Activated effector memory CD4-positive, alpha-beta T cell treated with Interleukin-2 at 50 U/mL for 16 hours (primary cell): ENCODE measurements at places on chromosomes 7 and 10.

DNA sequence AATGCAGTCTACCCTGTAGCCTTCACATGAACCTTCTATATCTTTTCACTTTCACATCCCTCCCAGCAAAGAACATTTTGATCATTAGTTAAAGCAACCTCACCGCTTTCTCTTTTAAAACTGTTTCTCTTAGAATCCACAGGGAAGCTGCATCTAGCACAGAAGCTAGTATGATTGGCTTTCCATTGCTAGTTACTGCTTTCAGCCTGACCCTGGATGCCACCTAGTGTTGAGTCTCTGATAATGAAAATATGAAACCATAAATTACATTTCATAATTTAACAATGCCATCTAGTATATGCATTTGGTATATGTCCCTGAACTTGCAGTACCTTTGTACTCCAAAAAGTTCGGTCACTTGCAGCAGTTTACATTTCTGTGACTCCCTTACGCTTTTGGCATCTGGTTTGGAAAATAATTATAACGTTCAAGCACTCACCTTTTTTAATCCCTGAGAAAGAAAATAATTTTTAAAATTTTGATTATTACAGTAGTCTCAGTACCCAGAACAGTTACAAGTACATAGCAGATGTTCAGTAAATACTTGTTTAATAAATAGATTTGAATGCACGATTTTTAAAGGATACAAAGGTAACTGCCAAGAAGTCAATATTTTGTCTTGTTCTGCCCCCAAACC lies 22.7 kb downstream of the CISD1 start:
- DNase-seq: no peak

- no peak for DNase-seq
These were observed 98.2 kb downstream of the ANLN start for GRCh38 chr7:36487756-36488336.

GRCh38 chr10:79246209-79246581 lies 101.1 kb upstream of the PPIF start:
- no peak for DNase-seq

- DNase-seq: no peak
These were observed 110.2 kb downstream of the ST8SIA6 start for GRCh38 chr10:17344206-17344605.

GRCh38 chr10:53619671-53620070 lies 847.1 kb upstream of the MBL2 start:
- DNase-seq: no peak

GRCh38 chr10:107133656-107134055 lies 30.9 kb downstream of the SORCS1 start:
- no peak for DNase-seq

GRCh38 chr7:129925416-129926002 lies 27.3 kb downstream of the UBE2H start:
- DNase-seq: no peak

DNA sequence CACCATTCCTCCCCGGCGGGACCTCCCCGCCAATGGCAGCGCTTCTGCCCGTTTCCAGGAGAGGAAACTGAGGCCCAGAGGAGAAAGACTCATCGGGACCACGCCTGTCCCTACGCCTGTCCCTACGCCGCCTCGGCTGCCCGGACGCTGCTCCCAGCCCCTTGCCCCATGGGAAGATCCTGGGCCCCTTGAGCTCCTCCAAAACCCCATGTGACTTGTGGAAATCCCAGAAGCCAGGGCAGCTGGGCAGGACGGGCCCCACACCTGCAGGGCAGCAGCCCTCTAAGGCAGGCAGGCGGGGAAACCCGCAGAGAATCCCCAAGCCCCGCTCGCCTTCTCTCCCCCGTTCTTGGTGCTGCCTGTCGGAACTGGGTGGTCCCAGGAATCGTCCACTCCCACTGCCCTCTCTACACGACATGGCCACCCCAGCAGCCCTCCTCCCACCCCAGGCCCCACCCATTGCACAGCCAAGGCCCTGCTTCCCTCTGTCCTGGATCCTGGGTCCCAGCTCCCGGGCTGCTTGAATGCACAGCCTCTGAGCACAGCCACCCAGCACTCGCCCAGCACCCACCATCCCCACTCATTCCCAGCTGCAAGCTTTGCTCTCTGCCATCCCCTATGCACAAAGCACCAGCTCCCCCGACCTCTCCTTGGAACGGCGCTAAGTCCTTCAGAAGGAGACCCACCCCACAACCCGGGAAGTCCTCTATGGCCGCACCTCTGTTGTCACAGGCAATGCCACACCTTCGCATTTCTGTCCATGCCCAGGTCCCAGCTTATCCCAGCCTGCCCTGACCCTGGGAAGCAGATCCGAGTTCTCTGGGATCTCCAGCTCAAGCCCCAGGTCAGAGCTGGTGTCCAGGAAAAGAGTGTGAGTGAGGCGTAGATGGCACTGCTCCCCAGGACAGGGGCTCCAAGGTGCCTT lies 50.6 kb downstream of the SLC29A4 start:
- DNase-seq: no peak

DNA sequence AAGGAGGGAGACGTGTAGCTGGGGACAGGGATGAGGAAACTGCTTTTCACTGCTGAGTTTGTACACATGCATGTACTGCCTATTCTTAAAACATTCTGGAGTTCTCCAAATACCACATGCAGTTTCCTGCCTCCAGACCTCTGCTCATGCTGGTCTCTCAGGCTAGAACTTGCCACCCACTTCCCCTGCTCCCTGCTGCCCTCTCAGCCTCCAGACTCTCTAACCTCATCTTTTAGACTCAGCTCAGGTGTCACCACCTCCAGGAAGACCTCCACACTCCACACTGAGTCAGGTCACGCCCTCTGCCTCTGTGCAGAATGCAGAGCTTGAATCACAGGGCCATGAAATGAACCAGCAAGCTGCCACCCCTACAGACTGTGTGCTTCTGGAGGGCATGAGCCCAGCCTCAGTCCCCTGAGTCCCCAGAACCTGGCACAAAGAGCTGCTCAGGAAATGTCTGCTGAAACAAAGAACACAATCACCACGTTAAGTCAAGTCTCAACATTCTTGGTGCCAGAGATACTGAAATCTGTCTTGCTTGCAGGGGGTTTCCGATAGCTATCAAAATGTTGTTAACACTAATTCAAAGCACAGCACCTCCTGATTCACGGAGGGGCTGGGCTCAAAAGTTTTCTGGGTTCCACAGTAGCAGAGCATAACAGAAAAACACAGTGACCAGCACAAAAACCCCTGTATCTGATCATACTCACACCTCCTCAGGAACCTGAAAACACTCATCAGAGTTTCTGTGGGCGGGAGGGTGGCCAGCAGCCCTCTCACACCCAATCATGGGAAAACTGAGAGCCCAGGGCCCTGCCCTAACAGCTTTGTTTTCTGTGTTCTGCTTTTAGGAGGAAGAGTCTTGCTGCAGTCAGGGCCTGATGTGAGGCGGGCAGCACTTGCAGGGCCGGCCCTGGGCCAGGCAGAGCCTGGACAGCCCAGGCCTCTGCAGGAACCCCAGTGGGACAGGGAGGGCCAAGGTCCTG lies 21.1 kb downstream of the FAM53B start:
- no peak for DNase-seq

DNA sequence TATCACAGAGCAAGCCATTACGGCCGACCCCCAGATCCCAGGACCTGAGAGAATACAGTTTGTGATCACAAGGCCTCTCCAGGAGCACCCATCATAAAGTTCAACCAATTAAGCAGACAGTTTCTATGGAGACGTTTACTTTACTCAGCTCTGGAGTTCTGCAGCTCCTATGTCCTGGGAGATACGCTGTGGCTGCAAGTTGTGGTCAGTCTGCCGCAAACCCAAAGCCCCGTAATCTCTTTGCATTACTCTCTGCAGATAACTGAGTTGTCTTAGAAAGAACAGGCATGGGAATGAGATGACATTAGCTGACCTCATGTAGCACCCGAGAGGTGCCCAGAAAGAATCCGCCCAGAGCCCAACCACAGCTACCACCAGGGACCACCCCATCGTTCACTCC lies 305.1 kb downstream of the FGFR2 start:
- DNase-seq: no peak

DNA sequence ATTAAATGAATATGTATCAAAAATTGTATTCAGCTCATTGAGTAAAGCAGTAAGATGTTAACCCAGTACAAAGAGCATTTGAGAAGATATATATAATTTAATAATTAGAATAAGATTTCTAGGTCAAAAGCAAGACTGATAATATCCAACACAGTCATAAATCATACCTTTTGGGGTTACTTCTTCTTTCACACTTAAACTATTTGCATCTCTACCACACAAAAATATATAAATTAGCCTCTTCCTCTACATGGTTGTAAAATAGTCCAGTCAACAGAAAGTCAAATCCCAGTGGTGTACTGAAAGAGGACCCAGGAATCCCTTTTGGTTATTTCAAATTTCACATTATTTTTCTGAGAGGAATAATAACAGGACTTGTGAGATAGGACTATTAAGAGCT lies 204.6 kb upstream of the INHBA start:
- DNase-seq: no peak

DNA sequence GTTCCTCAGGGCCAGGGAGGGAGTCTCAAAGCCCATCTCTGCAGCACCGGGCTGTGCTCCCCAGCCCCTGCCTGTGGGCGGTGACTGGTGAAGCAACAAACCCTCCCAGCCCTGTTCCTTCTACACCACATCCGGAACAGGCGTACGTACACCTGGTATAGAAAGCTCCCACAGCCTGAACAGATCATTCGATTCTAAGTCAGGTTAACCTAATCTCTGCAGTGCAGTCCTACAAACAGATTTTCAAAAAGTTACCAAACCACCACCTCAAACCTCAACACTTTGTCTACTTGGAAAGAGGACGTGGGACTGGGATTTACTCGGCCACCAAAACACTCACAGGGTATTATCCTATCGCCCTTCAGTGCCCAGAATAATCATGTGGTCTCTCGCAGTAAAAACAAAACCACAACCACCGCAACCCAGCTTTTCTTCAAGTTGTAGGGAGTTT lies 238.4 kb downstream of the DIP2C start:
- DNase-seq: peak; percentile 60

DNA sequence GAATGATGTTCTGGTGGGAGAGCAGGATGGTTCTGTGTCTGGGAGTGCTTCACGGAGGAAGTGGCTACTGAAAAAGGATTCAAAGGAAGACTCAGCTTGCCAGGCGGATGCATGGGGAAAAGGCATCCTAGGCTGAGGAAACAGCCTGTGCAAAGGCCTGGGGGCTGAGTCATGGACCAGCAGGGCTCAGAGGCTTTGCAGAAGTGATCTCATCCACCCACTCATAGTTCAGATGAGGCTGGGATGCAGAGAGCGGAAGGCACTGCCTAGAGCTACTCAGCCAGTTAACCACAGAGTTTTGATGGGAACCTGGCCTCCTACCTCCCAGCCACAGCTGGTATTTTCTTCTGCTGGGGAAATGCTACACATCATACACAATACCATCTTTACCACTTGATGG lies 15.8 kb upstream of the ADAMTS14 start:
- DNase-seq: no peak

- DNase-seq: no peak
These were observed 147.3 kb downstream of the JMJD1C start for GRCh38 chr10:63318491-63318890.

- DNase-seq: no peak
These were observed 72.7 kb upstream of the ARID5B start for GRCh38 chr10:61828788-61829187.

- DNase-seq: no peak
These were observed 53.9 kb downstream of the SYPL1 start for GRCh38 chr7:106057962-106058927.

DNA sequence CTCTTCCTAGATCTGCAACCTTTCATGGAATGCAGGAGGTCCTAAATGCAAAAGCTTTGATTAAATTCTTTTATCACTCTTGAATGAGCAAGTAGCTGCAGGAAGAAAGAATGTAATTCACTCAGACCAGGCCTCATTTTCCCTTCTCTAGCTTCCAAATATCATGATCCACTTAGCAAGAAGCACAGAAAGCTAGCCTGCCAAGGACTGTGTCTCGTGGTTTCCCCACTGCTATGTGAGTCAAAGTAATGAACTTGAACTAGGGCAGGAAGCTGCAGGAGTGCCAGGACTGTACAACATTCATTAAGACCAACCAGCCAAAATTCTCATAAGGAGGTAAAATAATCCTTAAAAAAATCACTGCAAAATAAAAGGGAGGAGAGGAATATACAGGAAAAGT lies 379.2 kb downstream of the CALN1 start:
- DNase-seq: no peak

DNA sequence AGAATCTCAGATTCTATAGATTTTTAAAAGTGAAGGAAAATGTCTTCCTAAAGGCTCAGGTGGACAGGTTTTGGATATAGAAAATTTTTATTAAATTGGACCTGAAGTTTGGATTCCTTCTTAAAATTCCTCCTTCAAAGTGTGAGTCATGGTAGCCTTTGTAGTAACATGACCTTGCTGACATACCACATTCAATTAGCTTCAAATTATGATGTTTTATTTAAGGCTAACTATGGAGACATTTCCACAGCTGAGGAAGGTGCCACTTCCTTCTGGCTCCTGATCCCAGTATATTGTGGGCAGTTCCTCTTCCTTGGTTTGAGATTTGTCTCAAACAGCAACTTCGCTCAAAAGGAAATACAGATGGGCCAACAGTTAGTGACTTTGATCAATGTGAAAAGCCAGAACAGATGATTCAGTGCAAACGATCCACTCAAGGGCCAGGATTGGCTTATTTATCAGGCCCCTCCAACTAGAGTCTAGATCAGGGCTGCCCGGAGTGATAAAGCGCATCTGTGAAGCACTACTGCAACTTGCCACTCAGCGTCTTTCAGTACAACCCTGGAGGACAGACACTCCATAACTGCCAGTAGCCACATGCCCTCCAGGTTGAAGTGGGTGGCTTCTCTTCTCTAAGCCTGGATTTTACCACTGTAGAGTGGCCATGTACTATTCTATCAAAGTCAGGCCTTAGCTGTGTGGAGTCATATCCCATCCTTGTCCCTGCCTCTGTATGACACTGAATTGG lies 573.5 kb downstream of the KIF20B start:
- DNase-seq: no peak

DNA sequence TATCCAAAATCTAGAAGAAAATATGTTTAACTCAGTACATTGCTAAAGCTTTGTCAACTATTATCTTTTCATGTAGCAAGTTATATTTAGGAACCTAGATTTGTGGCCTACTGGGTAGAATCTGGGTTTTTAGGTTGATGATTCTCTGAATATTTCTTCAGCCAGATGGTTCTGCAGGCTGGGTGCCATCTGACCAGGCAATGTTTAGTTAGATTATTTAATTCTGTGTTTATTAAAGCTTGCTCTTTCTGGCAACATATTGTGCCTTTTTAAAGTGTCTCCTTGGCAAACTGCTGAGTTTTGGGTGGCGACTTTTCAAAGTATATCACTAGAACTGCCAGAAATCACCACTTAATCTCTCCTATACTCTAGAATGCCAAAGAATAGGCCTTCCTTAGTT lies 114.1 kb downstream of the LHFPL3 start:
- no peak for DNase-seq

- no peak for DNase-seq
These were observed 7.0 kb downstream of the AQP1 start for GRCh38 chr7:30918676-30919075.

DNA sequence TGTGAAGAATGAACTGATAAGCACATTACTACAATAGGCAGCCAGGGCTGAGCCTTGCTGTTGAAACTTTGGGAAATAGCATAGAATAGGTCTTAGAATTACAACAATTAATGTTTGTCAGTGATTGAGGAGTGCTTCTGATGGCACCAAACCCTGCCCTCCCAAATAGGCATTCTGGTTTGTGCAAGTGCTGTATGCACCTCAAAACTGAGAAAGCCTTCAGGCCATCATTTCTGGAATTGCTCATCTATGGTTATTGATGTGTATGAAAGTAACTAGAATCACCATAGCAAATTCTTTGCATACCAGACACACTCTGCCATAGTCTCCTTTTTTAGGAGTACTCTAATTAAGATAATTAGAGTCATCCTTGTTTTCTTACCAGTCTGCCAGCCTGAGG lies 585.0 kb upstream of the MBL2 start:
- DNase-seq: no peak
